ENCODE measurements at places on chromosomes 6 and 20. TPM values are rescaled to one million over a fixed set of nuclear protein-coding genes. Genes with fewer than 3 reads are reported as not detected.
A peak's percentile ranks its signal among the peaks of the same experiment; 100 is the strongest.

Gene RIMS1
- 1.9 TPM for total RNA-seq

Gene SYTL3
- 1.8 TPM for total RNA-seq

Gene DACT2
- total RNA-seq = 11.1 TPM

Gene SMPD2
- total RNA-seq = 24.1 TPM

- DNase-seq = no peak
Measured at GRCh38 chr6:85372915-85373270, 77.0 kb upstream of the NT5E start.

GRCh38 chr6:15876406-15876805 lies 213.6 kb upstream of the DTNBP1 start:
- no peak for DNase-seq

DNA sequence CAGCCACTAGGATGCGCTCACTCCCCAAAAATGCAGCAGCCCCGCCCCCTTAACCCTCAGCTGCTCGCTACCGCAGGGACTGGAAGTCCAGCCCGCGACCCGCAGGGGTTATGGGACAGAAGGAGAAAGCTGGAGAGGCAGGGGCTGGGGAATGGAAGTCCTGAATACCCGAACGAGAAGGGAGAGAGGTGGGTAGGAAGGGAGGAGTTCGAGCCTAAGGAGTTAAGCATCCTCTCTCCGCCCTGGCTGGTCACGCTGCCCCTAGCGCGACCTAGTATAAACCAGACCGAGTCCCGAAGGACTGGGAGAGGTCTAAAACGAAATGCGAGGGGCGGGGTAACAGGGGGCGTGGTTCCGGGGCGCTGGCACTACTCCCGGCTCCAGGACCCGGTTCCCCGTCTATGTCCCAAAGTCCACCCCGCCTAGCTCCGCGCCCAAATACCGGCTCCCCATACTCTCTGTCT lies 448 bp upstream of the DDAH2 start:
- DNase-seq = peak; percentile 99

DNA sequence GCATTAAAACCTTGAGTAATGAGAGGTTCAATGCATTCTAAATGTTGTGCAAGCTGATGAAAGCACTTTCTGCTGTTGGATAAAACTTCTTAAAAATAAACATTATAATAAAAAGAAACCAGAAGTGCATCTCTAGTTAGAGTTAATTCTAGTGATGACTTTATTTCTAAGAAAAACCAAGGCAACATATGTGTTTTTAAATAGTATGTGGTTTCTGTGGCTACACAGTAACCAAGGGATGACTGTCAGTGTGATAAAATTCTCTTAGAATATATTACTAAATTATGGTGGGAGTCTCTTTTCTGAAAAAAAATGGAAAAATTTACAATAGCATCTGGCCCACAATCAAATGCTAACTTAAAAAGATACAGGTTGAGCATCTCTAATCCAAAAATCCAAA lies 117.0 kb downstream of the ME1 start:
- no peak for DNase-seq

Data from lower leg skin (tissue), 4 donors.